ENCODE measurements at places on chromosomes 4 and X.

GRCh38 chr4:7418131-7418943, 16.4 kb downstream of the PSAPL1 start:
- no peak for DNase-seq

- no peak for DNase-seq
These were observed 8.1 kb downstream of the RASL11B start for GRCh38 chr4:52870225-52870624.

DNA sequence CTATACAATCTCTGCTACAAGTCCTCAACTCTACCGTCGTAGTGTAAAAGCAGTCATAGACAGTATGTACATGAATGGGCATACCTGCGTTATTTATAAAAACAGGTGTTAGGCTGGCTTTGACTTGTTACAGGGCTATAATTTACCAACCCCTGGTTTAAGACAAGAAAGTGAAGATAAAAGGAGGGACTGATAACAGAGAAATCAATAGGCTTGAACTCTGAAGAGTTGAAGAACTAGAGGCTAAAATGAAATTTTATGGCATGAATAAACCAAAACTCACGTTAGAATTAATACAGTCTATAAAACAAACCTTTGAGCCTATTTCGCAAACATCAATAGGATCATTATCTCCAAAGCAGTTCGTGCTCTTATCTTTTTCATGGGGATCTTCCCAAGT, 36.2 kb downstream of the PPA2 start:
- DNase-seq, result no peak

- peak; percentile 72 for DNase-seq
These were observed 53.8 kb downstream of the VSIG4 start for GRCh38 chrX:65985922-65986588.

DNA sequence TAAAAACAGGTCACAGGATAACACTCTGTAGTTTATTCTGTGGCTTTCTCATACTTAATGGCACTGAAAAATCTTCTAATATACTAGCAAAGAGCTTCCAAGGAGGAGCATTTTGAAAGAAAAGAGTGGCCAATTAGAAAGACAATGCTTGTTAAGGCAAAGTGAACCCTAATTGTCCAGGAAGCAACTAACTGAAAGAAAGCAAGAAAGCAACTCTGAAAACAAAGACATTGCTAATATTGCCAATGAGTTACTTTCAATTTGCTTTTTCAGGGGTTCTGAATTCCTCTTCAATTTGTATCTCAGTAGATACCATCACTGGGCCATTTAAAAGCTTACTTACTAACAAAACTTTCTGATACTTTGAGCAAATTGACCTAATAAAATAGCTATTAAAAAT, 78.5 kb upstream of the MTNR1A start:
- no peak for DNase-seq

DNA sequence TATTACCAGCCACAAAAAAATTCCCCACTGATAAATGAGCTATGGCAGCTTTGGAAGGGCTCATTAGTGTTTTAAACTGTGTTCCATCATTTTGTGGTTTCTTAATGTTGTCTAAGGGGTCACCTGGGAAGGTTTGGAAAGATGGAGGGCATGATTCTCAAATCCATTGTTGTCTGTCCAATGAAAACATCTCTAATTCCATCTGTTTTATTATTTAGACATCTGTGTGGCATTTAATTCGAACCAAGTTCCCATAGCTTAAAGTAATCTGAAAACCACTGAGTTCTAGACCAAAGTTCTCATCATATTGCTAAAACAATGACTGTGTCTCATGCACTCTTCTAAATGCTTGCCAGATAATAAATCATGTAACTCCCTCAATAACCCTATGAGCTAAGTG, 103.8 kb upstream of the PPP3CA start:
- DNase-seq, result no peak

GRCh38 chrX:37829721-37830120, 17.6 kb downstream of the DYNLT3 start:
- DNase-seq, result no peak

- peak; percentile 55 for DNase-seq
These were observed 808 bp downstream of the THAP6 start for GRCh38 chr4:75514949-75515612.

DNA sequence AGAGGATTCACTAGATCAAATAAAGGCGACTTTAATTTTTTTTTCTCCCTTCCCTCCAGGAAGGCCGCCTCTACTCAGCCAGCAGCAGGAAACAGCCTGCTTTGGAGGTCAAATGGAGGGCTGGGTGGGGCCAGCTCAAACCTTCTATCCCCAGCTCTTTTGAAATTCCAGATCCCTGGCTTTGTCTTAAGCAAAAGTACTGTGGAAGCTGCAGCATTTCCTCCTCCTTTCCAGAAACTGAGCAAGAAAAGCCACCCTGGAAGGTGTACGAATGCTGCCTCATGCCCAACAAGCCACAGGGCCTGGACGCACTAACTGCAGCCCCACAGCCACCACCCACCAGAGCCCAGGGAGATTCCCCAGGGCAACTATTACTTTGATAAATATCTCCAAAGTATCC, 55.1 kb upstream of the ZCCHC13 start:
- no peak for DNase-seq

DNA sequence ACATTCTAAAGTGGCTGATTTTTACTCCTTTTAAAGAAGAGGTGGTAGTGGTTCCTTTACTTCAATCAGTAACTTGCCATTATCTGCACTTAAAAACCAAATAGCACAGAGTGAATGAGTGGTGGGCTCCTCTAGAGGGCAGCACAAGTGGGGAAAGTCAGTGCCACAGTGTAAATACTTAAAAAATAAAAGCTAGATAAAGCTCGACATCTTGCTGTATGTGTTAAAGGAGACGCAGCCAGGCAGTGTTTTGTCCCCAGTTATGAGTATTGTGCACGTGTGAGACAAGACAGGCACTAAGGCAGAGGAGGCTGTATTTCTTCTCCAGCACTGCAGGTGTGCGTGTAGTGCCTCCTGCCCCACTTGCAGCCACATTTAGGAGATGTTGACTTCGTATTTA, 24.6 kb downstream of the NAP1L5 start:
- DNase-seq, result peak; percentile 37
